ENCODE measurements at places on chromosomes 1 and 21.

GRCh38 chr1:39109644-39110043 lies 83.5 kb downstream of the NDUFS5 start:
- no peak for DNase-seq

DNA sequence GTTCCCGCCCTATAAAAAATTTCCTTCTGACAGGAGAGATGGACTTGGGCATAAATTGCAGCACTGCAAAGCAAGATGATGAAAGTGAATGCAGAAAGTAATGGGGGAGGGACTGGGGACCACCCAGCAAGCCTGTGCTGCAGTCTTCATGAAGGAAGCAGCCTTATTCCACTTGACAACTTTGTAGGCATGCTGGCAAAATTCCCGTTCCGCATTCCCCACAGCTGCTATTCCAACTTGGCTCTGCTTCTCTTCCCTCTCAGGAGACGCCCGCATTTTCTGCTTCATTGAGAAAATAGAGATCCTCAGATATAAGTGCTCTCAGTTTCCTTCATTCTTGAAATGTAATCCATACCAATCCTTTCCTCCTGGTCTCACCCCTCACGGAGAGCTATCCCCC lies 2.4 kb downstream of the HMGB4 start:
- no peak for DNase-seq

DNA sequence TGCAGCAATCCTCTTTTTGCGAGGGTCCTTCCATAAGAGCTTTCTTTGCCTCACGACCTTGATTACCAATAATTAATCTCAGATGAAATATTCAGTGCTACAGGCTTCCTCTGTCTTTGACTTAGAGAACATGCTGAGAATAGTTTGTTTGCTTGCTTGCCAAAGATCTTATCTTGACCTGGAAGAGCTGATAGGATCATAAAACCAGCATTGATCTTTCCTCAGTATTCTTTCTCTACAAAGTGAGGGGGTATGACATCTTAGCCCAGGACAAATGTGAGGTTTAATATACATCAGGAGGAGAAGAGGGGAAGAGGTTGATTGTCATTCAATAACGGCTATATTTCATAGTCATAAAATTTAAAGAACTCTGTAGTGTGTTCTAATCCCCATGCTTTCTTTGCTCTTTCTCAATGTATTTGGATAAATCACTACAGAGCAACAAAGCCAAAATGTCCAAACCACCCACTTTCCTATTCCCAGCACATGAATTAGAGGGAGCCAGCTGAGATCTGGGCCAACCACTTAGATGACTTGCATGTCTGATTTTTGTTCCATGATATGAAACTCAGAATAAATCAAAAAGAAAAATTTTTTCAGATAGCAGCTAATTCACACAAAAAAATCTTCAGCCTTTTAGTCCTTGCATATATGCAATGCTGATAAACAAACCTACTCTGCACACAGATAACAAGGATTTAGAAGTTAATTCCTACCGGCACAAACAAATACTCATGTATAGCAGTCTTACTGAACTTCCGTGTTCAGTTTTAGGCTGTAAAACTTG lies 50.5 kb upstream of the IPO9 start:
- no peak for DNase-seq

GRCh38 chr1:54425152-54425584 lies 19.0 kb upstream of the SSBP3 start:
- DNase-seq = no peak

GRCh38 chr1:66520655-66521054 lies 13.3 kb upstream of the SGIP1 start:
- DNase-seq = no peak

GRCh38 chr1:185421485-185422107 lies 104.6 kb upstream of the IVNS1ABP start:
- no peak for DNase-seq

DNA sequence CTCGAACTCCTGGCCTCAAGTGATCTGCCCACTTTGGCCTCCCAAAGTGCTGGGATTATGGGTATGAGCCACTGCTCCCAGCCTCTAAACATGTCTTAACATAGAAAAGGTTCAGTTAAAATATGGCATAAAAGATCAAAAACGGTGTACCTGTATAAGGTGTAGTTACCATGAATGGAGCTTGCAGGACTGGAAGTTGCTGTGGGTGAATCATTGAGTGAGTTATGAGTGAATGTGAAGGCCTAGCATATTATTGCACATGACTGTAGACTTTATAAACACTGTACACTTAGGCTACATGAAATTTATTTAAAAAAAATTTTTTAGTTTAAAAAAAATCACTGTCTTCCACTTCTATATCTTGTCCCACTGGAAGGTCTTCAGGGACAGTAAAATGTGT lies 15.7 kb downstream of the ABCD3 start:
- DNase-seq = no peak

GRCh38 chr1:88288571-88288970 lies 395.5 kb upstream of the PKN2 start:
- DNase-seq = no peak

- no peak for DNase-seq
Measured at GRCh38 chr1:231822041-231822440, 195.5 kb downstream of the DISC1 start.

GRCh38 chr1:76587212-76587611 lies 280.1 kb upstream of the ST6GALNAC5 start:
- DNase-seq = no peak

DNA sequence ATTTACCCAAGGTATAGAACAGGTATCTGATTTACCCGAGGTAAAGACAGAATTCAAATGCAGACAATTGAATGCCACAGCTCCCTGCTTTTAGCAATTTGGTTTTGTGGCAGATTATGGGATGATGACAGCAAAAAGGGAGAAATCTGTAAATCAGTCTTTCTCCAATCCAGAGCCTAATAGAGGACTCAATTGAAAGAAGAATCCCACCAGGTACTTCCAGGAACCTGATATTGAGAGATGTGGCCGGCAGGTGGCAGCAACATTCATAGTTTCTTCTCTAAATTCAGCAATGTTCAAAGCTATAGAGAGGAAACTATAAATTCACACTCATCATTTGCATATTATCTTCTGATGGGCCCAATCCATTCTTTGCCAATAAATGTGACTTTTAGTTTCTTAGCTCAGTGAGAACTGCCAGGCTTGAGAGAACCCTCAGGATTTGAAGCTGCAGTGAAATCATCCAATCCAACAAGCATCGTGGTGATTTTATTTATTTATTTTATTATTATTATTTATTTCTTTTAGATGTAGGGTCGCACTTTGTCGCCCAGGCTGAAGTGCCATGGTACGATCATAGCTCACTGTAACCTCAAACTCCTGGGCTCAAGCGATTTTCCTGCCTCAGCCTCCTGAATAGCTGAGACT lies 9.8 kb upstream of the PHACTR4 start:
- DNase-seq = peak; percentile 84

DNA sequence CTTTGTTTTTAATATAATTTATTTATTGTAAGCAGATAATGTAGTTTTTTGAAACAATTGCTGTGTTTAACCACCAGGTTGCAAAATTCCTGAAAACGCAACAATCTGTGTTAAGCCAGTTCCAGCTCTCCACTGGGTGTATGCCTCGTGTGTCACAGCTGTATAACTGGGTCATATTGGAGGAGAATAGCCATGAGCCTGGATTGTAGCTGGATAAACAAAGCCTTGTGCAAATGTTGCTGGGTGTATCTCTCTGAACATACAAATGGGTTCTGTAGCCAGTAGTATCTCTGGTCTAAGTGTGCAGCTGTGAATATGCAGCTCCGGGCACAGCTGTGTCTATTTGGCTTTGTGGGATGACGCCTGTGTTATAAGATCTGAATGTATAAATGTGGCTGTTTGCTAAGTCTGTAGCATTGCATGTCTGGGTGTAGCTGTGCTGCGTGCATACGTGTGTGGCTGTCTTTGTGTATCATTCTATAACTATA lies 2.8 kb downstream of the TCEA3 start:
- no peak for DNase-seq

DNA sequence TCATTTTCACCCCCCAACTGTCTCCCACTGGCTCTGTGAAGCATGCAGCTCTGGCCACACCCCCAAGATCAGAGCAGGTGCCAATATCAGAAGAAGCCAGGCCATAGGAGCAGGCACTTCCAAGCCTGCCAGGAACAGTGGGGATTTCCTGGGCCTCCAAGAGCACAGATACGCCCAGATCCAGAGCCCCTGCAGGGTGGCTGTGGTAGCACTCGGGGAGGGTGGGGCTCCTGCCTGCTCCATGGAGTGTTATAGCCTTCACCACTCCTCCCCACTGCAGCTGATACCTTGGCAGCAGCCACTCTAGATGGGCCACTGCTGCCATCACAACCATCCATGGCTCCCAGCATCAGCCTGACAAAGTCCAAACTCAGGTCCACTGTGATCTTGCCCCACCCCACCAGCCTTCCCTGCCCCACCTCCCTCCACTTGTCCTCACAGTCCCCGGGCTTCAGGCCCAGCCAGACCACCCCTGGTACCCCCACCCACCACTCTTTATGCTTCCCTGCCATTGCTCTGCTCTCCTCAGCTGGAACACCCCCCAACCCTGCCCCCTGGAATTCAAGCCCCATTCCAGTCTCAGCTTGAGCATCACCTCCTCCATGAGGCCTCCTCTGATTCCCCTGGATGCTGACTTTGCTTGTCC lies 448.3 kb downstream of the MATN1 start:
- DNase-seq = no peak

GRCh38 chr21:44574457-44575306 lies 1.2 kb downstream of the KRTAP10-4 start:
- DNase-seq = no peak

GRCh38 chr1:182877842-182878241 lies 38.7 kb downstream of the DHX9 start:
- DNase-seq = peak; percentile 37

GRCh38 chr1:23198373-23198772 lies 18.9 kb downstream of the HTR1D start:
- DNase-seq = no peak

DNA sequence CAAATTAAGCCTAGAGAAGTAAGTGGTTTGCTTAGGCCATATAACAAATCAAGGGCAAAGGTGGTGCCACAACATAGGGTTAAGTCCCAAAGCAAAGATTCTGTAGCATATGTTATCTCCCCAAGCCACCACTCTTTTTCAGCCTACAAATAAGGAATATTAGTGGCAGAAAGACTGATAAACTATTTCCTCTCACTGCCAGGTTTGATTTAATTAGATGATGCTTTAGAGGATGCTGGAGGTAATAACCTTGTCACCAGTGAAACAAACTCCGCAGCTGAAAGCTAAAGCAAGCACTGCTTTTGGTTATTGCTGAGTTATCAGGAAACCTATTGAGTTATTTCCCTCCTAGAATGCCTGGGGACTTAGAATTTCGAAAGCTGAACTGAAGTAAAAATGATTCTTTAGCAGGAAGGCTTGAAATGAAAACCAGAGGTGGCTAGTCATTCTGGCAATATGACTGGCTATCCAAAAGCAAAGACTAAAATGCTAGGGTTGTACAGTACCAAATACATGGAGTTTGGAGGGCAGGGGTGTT lies 145.2 kb downstream of the SYT2 start:
- no peak for DNase-seq

GRCh38 chr1:111504097-111504496 lies 664 bp upstream of the ADORA3 start:
- no peak for DNase-seq

DNA sequence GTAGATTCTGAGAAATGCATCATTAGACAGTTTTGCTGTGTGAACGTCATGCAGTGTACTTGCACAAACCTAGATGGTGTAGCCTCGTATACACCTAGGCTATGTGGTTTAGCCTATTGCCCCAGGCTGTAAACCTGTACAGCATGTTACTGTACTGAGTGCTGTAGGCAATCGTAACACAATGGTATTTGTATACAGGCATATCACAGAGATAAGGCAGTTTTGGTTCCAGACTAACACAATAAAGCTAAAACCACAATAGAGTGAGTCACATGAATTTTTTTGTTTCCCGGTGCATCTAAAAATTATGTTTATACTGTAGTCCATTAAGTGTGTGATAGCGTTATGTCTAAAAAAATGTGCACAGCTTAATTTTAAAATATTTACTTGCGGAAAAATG lies 6.9 kb downstream of the IL10RB start:
- DNase-seq = no peak

DNA sequence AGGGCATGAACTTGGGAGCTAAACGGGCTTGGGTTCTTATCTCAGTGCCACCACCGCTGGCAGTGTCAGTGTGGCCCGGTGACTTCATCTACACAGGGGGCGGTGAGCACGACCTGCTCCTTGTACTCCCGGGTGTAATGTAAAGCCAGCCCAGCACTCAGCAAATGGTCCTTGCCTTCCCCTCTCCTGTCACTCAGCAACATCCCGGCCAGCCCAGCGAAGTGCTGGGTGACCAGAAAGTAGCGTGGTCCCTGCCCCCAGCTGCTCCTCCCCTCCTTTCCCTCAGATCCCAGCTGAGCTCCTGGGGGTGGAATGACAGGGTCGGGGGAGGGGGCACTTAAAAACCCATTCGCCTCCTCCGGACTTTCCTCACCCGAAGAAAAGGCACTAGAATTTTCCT lies 7.2 kb downstream of the KCNN3 start:
- DNase-seq = no peak

DNA sequence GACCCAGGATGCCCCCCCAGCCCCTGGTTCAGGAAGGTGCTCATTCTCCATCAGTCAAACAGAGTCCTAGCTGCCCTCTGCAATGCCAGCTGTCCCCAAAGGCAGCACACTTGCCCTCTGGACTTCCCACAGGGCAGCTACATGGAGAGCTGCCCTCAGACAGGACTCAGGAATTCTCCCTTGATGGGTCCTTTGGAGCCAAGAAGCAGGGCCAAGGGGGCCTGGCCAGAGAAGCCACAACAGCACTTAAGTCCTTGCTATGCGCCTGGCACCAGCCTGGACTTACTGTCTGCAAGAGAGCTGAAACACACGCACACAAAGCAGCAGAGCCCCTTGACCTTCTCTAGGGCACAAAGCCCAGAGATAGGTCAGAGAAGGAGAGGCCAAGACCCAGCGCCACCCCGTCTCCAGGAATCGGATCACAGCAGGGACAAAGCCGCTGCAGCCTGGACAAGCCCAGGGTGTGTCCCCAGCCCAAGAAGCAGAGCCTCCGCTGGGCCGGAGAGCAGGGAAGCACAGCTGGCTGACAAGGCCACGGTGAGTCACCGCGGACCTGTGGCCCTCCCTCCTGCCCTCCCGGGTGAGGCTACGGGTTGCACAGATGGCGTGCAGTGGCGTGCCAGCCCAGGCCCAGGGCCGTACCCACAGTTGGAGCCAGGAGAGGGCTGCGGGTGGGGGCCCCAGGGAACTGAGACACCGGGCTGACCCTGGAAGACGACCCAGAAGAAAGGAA lies 1.7 kb downstream of the WNT9A start:
- DNase-seq = no peak

GRCh38 chr1:50308878-50309277 lies 114.4 kb downstream of the DMRTA2 start:
- DNase-seq = no peak

- no peak for DNase-seq
Measured at GRCh38 chr1:202584707-202585589, 125.3 kb downstream of the SYT2 start.

DNA sequence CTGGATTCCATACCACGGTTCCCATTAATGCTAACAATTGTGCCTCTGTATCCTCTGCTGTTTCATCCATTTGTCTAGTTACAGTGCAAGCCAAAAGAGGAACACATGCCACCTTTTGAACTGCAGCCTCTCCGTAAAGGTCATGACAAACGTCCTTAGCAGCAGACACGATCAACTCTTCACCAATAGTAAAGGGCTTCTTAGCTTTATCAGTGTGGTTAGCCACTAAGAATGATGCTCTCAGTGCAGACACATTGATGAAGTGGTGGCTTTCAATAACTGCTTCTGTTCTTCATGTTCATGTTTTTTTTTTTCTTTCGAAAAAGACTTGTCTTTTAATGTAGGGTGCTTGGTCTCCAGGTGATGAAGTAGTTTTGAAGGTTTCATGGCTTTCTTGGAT lies 14.3 kb downstream of the XPR1 start:
- no peak for DNase-seq
